AG04449 (cell line): ENCODE measurements at places on chromosomes 7 and 10.

DNA sequence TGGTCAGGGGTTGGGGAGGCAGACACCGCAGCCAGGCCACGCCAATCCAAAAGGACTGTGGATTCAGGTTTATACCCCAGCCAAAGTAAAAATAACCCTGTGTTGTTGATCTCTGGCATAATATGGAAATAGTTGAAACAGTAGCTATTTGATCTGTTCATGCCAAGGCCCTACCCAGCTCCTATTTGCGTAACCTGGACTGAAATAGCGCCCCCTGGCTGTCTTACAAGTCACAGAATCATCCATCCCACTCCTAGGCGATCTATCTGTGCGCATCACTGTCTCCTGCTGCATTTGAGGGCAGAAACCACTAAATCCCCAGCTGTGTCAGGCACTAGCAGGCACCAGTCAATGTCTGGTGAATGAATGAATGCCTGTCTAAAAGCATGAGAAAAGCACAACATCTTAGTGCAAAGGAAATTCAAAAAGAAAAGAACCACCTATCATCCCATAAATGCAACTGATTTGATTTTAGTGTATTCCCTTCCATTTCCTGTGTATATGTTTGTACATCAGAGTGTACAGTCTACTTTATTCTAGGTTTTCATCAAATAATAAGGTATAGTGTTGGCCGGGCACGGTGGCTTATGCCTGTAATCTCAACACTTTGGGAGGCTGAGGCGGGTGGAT lies 160.0 kb downstream of the SLIT1 start:
- no peak for DNase-seq

DNA sequence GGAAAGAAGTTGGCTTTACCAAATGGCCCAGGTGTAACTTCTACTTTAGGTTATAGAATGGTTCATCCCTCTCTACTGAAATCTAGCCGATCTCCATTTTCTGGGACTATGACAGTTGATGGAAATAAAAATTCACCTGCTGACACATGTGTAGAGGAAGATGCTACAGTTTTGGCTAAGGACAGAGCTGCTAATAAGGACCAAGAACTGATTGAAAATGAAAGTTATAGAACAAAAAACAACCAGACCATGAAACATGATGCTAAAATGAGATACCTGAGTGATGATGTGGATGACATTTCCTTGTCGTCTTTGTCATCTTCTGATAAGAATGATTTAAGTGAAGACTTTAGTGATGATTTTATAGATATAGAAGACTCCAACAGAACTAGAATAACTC lies 43.6 kb downstream of the CCSER2 start:
- no peak for DNase-seq

- no peak for DNase-seq
Measured at GRCh38 chr7:98733036-98733435, 116.0 kb downstream of the NPTX2 start.

DNA sequence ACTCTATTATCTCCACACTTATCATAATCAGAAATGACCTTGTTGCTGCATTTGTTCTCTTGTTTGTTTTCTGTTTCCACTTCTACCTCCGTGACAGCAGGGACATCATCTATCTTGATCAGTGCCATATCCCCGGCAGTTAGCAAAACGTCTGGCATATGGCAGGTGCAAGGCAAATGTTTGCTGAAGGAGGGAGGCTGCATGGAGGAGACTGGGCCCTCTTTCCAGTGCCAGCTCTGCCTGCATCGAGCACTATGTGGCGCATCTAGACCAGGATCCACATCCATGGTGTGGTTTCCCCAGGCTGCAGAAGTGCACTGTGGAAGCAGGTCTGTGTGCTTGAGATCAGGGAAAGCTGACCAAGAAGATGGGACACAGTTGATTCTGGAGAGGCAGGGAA lies 181.2 kb downstream of the KCNMA1 start:
- DNase-seq: no peak

DNA sequence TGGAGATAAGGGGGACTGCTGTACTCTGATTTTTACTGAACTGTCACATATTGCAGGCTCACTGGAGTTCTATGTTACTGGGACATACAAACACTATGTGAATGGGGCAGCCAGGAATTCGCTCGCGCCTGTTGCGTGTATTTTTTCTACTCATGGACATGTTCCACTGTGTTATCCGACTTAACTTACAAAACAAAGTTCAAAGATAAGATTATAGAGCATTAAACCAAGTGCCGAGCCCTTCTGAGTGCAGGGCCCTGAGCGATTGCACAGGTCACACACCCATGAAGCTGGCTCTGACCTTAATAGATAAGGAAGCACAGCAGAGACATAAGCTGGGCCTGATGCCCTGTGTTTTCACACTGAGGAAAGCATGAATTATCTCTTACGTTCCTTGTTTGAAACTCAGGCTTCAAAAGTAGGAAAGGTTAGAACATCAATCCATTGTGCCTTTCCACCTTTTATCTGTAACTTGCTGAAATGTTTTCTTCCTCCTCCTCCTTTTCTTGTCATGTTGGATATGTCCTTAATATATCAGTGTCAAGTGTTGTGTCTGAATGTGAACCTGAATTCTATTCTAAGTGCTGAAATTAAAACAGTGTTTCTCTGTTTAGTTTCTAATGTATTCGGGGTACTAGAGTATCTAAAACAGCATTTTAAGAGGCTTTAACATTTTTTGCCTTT lies 273.8 kb downstream of the AUTS2 start:
- no peak for DNase-seq

GRCh38 chr7:771234-772004 lies 44.3 kb upstream of the PRKAR1B start:
- DNase-seq: no peak

DNA sequence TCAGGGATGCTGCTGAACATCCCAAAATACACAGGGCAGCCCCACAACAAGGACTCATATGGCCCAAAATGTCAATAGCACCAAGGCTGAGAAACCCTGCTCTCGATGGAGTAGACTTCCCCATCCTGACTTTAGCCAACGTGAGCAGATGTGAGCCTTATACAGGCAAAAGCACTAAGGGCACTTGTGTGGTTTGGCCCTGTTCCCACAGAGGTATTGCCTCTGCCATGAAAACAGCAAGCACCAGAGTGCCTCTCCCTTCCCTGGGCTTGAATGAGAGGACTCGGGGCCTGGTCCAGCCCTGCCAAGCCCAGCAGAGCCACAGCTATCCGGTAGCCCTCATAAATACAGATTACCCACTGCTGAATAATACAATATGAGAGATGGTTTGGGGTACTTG lies 47.5 kb downstream of the ACSM6 start:
- DNase-seq: no peak

DNA sequence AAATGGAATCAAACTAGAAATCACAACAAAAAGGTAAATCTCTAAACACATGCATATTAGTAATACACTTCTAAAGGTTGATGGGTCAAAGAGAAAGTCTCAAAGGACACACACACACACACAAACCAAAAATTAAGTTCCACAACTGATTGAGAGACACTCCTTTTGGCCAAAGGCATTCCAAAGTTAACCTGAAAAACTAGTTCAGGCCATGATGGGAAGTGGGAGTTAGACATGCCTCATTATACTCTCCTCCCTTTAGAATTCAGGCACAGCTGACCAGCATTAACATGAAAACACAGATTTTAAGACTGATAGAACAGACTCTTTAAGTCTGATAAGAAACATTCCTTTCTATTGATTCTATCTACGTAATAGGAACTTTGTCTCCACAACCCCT lies 332.4 kb upstream of the IGFBP3 start:
- no peak for DNase-seq

DNA sequence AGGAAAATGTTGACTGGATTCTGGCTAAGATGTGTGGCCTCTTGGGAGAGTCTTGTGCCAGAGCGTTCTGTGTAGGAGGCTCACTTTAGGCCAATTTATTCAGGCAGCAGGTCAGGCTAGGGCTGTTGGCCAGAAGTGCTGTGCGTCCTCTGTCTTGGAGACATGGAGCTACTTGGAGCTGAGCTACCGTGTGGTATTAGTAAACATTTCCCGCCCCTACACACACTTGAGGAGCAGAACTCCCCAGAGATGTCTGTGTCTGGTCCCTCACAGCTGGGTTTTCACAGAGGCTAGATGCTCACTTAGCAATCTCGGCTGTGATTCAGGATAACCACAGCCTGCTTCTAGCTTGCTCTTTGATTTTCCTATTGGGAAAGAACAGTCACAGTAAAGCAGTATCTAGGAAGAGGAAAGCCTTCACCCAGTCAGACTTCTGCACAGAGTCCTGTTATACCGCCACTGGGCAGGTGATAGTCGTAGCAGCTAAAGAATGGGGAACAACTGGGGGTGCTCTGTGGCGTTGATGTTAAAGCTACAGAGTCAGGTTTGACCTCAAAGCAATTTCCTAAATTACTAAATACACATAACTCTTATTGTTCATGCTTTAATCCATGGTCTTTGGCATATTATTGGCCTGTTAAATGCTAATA lies 86.7 kb downstream of the MDFIC start:
- DNase-seq: no peak

GRCh38 chr10:101006593-101007098 lies 7.0 kb downstream of the LZTS2 start:
- DNase-seq: no peak

DNA sequence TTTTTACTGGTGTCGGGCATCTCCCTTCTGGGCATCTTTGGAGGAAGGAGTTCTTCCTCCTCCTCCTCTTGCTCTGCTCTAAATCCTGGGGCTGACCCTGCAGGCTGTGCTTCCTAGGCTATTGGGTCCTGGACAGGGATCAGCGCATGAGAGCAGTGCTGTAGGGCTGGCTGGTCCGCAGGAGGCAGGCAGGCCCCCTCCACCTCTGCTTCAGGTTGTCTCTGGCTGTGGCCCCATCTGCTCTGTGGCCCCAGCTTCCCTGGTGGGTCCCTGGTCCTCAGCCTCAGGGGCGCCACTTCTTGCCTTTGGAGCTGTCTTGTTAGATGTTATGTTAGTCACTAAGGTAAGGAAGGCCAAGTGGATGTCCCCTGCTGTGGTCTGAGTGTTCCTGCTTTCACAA lies 237.3 kb upstream of the PITRM1 start:
- no peak for DNase-seq

DNA sequence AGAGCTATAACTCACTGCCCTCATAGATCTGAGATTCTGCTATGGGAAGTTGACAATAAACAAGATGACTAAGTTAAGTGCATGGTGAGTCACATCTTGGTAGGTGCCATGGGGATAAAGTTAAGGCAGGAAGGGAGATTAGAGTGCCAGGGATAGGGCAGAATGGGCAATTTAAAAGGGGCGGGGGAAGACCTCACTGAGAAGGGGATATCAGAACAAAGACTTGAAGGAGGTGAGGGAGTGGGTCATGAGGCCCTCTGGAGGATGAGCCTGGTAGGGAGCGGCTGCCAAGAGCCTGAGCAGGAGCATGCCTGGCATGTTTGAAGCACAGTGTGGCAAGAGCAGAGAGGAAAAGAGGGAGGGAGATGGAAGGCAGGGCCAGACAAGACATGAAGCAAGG lies 34.8 kb upstream of the INMT start:
- DNase-seq: no peak

GRCh38 chr10:65910209-65910608 lies 1015.6 kb upstream of the LRRTM3 start:
- no peak for DNase-seq

- DNase-seq: no peak
Measured at GRCh38 chr10:72948762-72949161, 5.8 kb downstream of the PLA2G12B start.

DNA sequence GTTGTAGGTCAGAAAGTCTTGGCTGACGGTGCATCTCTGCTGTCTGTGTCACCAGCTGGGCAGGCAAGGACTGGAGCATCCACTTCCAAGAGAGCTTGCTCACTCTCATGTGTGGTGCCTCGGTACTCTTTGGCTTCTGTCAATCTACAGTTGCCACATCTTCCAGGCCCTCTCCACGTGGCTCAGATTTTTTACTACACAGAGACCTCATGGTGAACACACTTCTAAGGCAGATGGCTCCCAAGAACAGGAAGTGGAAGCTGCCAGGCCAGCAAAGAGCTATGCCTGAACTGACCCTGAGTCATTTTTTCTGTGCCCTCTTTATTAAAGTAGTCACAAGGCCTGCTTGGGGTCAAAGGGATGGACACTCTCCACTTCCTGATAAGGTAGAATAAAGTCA lies 351.5 kb upstream of the AUTS2 start:
- DNase-seq: no peak
